ENCODE measurements at places on chromosomes 2 and 18.

DNA sequence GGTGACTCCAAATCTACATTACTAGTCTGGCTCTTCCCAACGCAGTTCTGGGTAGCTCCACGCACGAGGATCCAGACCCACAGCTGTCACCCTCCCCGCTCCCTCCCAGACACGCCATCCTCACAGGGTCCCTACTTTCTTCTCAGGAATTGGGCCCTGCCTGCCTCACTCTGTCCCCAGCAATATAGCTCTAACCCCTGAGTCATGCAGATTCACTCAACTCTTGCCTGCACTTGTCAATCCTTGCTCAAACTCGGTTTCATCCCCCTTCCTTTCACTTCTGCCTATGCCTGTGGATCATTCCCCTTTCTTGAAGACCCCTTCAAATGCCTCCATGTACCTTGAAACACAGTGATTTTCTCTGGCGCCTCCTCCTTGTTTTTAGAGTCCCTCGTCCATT, 5.0 kb downstream of the ST8SIA5 start:
- DNase-seq = no peak

GRCh38 chr2:240787521-240788472, 32.2 kb downstream of the KIF1A start:
- no peak for DNase-seq

DNA sequence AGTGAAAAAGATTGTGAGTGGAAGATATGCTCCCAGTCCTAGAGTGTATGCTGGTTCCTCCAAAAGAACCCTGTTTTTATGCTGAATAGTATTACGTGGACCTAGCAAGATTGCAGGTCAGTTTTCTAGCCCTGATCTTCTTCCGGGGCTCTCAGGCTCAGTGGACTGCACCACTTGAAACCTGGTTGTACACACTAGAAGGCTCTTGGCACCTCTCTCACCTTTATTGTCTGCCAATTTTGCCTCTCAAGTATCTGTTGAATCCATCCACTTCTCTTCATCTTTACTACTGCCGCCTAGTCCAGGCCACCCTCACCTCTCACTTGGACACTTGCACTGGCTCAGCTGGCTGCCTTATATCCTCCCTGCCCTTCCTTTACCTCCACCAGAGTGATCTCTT, 16.8 kb downstream of the TTC39C start:
- no peak for DNase-seq

DNA sequence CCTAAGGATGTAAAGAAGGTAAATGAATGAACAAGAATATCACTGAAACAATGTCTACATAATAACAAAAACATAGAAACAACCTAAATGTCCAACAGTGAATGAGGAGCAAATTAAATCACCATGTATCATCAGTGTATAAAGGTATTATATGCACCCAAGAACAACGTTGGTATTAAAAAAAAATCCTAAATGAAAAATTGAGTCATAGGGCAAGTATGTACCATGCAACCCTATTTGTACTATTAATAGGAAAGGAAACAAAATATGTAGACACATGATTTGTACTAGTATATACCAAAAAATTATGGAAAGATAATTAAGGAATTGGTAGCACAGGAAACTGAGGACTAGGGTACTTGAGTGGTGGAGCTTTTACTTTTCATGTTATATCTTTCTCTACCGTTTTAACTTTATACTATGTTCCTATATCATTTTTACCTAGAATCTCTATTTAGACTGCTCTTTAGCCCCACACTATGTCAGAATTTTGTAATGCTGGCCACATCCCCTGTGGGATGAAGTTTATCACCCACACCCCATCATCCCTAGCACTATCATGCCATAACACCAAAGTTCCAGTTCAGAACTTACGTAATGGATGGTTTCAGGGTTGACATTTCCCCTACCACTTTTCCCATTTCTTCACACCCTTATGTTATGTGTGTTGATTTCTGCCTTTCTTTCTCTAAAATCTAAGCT, 25.6 kb downstream of the IKZF2 start:
- no peak for DNase-seq

DNA sequence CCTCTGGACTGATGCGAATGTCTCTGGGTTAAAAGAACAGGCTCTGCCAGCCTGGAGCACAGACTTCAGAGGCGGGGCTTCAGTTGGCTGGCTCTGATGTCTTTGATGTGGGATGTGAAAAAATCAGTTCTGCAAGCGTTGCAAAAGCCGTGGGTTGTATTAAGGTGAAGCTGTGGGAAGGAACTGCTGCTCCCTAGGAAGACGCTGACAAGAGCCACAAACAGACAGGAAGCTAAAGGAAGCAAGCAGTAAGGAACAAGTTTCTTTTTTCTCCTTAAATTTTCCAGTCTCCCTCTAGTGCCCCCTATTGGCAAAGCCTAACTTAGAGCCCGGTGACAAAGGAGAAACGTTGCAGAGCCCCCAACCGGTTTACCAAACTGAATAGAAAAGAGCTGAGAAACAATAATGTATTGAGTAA, 239.0 kb downstream of the CCDC178 start:
- no peak for DNase-seq

GRCh38 chr2:45300026-45300750, 290.9 kb upstream of the SIX2 start:
- DNase-seq = no peak

GRCh38 chr2:60413069-60413813, 140.2 kb downstream of the BCL11A start:
- DNase-seq = no peak

DNA sequence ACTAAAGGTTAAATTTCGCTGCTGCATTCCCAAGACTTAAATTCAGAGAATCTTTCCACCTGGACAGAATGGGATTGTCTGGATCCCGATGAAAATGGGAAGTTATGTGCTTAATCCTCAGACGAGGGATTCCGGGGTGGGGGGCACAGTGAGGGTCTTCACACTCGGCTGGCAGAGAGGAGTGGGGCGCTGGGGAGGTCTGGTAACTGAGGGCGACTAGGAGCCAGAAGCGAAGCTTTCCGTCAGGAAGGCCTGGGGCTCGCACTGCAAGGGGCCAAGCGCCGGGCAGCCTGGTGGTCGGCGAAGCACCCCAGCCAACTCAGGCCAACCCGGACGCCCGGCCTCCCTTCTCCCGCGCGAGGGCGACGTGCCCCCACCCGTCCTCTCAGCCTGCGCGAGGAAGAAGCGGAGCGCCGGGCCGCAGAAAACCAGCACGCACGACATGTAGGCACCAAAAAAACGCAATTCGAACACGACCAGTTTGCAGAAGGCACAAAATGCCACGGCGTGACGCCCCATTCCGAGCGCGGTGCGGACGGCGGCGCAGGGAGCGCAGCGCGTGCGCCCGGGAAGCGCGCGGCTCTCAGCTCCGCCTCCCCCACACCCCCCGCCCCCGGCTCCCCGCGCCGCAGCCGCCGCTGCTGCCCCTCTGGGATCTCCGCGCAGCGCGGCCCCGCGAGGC, 188.1 kb downstream of the ZEB2 start:
- no peak for DNase-seq

DNA sequence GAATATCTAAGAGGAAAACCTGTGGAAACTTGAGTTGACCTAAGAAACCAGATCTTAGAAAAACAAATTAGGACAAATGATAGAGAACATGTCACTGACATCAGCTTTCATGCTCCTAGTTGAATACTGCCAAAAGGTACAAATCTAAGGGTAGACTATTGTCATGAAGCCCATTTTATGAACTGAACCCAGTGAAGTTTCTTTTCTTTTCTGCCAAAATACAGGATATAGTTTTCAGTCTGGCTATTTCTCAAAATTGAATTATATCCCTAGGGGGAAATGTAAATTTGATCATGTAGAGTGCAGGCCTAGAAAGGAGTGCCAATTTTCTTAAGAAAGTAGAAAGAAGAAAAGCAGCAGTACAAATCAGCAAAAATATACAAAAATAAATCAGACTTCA, 46.6 kb downstream of the FSIP2 start:
- no peak for DNase-seq

- no peak for DNase-seq
Measured at GRCh38 chr2:238905644-238906043, 57.8 kb downstream of the TWIST2 start.

DNA sequence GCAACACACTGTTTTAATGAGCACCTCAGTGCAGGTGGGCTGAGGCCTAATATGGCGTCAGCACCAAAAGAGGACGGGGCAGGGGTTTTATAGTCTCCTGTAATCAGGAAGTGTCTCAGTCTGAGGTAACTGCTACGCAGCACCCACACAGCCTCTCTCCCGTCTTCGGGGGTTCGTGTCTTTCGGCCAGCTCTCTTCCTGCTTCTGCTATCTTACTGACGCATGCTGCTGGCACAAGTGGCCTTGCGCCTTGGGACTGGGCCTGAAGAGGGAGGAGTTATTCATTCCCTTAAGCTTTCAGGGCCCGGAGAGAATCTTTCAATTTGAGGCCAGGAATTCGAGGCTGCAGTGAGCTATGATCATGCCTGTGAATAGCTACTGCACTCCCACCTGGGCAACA, 14.5 kb upstream of the PAPOLG start:
- DNase-seq = no peak

DNA sequence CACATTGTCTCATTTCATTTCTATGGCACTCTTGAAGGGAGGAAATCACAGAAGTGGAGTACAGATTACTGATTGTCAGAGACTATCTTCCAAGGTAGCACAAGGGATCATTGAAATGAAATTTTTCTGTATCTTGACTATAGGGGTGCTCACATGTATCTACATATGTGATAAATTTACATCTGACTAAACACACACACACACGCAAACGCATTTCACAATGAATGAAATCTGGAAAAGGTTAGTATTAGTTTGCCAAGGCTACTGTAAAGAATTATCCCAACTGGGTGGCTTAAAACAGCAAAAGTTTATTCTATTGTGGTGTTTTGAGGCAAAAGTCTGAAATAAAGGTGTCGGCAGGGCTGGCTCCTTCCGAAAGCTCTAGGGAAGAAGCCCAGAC, 144.6 kb downstream of the SH3BP4 start:
- DNase-seq = no peak

DNA sequence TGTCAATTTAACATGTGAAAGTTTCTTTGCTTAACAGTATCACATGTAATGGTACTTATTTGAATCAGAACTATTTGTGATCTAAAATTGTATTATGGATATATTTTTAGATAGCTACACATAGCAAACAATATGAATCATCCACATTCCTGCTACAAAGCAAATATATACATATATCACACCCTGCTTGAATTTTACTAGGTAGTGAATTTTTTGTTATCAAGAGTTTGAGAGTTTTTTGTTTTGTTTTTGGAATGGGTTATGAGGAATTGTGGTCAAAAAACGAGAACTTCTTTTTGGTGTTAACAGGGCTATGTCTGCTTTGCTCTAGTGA, 635.7 kb downstream of the NRXN1 start:
- DNase-seq = no peak

GRCh38 chr2:159790323-159790722, 7.7 kb downstream of the CD302 start:
- DNase-seq = no peak

DNA sequence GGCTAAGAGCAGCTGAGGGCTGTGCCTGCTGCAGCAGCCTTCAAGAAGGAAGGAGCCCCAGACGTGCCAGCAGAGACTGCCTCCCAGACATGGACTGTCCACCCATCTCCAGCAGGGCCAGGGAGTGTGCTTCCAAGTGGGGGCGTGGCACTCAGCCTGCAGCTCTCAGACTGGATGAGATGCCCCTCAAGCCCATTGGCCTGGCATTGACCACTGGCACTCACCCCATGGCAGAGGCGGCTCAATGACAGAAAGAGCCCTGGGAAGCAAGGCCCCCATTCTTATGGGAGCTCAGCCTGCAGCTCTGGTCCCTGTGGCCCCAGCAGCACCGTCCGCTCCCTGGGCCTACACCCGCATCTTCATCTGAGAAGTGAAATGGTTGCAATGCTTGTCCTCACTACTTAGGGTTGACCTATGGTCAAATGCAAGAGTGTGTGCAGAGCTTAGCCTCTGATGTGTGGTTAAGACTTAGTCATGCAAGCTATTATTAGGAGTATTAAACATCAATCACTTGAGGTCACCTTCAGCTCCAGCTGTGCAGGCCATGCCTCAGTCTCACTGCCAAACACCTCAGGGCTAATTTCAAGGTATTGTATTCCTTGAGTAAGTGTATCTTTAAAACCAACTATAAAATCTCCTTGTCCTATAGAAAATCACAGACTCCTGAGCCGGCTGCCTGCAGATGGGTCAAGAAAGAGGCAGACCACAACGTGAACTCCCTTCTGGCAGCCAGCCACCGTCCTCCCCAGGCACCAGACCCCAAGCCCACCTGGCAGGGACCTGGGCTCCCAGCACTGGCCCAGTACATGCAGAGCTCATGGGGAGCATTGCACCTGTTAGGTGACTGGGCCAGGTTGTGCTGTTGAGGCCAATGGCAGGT, 194.8 kb downstream of the NDUFA10 start:
- DNase-seq = no peak

DNA sequence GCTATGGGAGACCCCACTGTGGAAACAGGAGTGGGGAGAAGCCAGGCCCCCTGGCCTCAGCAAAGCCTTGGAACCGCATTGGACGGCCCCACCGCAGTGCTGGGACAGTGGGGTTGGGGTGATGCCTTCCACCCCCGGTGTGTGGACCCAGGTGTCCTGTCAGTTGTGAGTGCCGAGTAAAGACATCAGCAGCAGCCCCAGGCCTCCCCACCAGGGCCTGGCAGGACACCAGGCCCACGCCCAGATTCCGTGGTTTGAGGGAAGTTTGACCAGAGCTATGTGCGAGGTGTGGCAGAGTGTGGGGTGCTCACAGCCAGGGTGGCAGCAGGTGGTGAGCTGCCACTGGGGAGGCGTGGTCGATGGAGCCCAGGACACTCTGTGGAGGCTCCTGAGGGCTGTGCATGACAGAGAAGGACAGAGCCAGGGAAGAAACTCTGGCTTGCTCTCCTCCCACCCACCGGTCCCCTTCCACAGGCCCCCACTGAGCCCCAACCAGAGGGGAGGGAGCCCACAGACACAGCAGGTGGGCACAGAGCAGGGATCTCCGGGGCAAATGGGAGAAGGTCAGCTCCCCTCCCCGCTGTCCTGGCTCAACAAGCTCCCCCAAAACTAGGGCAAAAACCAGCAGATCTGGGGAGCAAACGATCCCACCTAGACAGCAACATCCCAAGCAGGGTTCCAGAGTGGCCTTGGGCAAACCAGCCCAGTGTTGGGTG, 69.1 kb downstream of the TWIST2 start:
- no peak for DNase-seq

- no peak for DNase-seq
Measured at GRCh38 chr18:26710470-26711096, 154.9 kb downstream of the AQP4 start.

DNA sequence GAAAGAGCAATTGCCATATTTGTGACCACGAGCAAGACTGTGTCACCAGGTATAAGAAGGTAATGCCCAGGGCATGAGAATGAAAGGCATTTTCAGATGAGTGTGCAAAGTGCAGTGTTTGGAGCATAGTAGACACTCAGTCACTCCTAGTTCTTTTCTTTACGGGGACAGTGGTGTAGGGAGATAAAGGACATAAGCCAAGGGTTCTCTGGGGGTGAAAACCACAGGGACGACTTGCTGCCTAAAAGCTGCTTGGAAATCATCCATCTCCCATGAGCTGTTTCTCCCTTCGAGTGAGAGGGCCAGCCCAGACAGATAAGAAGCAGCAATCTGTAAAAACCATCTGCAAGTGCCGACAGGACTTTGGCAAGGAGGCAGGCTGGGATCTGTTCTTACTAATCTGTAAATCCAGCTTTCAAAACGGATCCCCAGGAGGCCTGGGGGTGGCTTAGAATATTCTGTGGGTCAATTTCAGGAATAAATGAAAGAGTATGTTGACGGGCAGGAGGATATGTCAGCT, 221.6 kb downstream of the LPIN1 start:
- no peak for DNase-seq

Measured in stimulated activated CD8-positive, alpha-beta memory T cell treated with anti-CD3 and anti-CD28 coated beads, Interleukin-7, amount 100 ng/mL, for 1 hour (primary cell).